ENCODE measurements at places on chromosomes 6 and 20.

DNA sequence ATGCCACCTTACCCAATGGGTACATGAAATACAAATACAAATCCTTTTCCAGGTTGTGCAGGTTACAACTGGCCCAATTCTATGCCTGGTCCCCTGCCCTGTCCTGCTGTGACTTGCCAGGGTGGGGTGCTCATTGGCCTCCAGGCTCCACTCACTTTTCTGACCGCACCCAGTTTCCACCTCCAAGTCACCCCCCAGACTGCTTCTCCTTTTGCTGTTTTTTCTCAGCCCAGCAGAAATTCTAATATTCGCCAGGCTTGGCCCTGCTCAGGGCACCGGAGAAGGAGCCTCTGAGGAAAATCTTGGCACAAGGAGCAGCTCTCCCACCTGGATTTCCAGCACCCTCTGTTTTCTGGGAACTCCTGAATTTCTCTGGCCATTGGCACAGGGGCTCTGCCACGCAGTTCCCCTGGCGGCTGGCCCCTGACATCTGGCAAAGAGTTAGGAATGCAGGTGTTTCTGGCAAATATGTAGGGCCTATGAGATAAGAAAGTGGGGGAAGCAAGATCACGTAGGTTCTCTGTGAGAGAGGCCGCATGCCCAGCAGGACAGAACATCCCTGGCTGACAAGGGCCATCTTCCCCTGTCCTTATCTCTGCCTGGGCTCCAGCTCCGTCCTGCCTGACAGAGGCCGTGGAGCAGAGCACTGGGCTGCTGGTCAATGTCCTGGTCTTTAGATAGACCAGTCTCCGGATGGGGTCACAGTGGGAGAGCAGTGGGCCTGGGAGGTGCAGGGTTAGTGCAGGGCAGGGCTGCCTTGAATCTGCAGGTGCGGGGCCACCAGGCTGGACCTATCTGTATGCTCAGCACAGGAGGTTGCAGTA, 2.9 kb upstream of the RAET1E start:
- DNase-seq = no peak

GRCh38 chr6:167850782-167851181, 24.1 kb downstream of the AFDN start:
- DNase-seq = no peak

GRCh38 chr6:158628542-158628941, 16.0 kb downstream of the DYNLT1 start:
- no peak for DNase-seq

- no peak for DNase-seq
These were observed 93.6 kb downstream of the KHDC1L start for GRCh38 chr6:73131706-73132105.

GRCh38 chr6:112281821-112282615, 27.7 kb upstream of the LAMA4 start:
- DNase-seq = no peak

DNA sequence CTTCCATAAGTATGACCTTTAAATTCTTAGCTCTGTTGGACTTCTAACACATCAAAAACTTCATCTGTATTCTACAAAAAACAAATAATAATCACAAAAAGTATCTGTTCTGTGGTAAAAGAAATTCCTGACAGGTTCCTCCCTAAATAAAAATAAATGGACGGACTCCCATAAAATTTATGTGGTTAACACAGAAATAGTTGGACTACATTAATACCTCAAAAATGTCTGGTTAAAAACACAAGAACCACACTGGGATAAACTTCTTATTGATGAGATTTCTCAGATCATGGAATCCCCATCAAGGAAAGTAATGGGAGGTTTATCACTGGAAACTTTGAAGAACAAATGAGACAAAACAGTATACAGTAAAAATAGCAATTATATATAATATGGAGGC, 172.4 kb downstream of the MOXD1 start:
- DNase-seq = no peak

DNA sequence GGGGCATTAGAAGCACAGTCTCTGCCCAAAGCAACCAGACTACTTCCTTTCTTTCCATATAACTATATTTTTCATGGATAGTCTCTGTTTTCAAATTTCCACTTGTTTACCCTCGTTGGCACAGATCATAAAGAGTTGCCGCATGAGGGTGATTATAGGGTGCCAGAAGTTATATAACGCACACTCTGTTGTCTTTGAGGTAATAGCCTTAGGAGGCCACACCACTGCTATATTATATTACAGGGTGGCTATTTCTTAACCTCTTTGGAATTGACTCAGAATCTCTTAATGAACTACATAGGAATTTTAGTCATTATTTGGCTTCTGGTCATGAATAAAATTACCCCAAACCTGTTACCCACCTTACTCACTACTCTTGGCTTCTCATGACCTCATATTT, 43.7 kb downstream of the KCNQ5 start:
- DNase-seq = no peak

- no peak for DNase-seq
These were observed 98.4 kb downstream of the MRPL14 start for GRCh38 chr6:44028789-44029310.

Data from HT-29 (cell line).